AML-193 (cell line): ENCODE measurements at places on chromosomes 6 and 20.

GRCh38 chr20:35954907-35955251, 577 bp upstream of the SCAND1 start:
- no peak for DNase-seq

DNA sequence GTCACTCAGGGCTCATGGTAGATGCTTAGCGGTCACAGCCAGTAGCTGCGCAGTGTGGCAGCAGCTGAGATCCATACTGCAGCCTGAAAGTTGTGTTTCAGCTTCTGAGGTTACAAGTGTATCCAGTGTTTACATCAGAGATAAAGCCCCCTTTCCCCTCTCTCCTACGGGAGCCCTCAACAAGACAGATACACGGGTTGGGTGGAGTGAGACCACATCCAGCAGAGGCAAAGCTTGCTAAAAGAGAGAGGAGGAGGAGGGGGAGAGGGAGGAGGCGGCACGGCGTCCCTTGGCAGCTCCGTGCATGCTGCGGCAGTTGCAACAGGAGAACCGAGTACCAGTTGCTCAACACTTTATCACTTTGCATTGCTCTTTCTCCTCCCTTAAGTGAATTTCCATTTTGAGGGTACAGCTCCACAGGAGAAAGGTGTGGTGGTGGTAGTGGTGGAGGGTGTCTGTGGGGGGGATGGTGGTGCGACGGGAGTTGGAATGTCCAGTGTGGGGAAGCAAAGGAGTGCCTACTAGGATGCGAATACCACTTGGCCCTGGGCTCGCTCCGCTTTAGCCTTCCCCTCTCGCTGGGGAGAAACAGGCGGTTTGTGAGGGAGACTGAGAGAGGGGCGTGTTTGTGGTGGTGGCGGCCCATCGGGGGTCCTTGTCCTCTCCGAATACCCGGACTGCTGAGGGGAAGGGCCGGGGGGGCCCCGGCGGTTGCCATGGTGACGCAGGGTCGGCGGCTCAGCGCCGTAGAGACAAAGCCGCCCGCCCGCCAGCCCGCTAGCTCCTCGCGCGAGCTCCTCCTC, 405 bp upstream of the RNF182 start:
- no peak for DNase-seq

DNA sequence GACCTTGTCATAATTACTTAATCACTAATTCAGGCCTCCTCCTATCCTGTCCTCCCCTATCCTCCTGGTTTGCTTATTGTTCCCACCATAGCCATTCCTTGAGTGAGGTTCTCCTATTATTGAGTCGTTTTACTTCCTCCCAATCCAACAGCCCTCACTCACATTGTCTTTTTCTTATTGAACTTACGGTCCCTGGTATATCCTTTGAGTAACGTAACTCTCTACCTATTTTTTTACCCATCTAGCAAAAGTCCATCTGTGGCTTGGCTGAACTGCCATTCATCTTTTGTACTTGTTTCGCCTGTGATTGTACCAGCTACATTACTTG, 43.1 kb downstream of the DEK start:
- no peak for DNase-seq

DNA sequence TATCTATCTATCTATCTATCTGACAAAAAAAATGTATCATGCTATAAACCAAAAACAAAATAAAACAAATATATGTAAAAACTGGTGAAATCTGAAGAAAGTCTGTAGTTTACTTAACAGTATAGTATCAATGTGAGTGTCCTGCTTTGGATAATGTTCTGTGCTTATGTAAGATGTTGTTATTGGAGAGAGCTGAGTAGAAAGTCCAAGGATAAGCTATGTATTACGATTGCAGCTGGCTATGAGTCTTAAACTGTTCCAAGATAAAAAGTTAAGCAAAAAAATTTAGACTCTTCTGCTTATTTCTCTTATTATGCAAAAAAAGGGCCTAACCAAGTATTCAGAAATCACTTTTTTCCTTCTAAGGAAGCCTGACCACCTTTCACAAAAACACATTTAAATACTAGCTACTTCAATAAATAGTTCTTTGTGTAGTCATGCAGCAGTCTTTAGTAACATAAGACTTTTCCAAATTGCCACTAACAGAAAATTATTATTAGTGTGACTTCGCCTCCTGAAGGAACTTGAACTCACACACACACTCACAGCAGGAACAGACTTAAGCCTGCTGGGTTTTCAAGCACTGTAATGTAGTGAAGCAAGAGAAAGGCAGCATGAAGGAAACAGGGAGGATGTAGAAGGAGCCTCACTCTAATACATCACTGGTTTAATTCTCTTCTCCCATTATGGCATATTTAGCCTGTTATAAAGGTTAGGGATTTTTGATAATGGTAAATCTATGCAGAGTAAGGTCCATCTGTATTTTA, 265.8 kb upstream of the GJE1 start:
- no peak for DNase-seq

DNA sequence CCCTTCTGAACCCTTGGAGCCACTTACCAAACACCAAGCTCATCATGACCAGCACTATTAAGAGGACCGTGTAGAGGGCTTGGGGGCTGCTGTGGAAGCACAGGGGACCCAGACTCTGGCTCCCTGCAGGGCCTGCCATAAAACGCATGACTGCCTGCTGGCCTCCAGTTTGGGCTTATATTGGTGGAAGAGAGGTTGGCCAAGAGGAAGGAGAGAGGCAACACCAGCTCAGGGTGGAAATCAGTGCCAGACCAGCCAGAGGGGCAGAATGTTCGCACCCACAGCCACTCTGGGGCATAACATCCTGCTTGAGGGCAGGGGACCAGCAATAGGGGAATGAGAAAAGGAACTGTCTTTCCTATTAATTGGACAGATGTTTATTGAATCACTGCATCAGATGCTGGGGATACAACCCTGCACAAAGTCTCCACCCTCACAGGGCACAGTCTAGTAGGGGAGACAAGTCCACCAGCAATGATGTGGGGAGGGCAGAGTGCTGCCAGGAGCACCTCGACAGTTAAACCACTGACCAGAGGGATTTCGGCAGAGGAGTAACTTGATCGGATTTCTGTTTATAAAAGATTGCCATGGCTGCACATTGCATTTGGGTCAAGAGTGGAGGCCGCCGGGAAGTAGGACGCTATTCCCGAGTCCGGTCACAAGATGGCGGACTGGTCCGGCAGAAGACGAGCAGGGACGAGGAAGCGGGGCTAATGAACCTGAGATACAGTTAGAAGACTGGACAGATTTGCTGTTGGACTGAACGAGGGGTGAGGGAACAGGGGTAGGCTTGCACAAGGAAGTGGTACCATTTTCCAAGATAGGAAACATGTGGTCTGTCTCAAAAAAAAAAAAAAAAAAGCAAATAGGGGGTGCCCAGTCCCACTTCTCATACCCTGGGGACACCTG, at the start of gene LY6G5C:
LY6G5C (minus strand) TSS at position 842 of the 909 bp plus-strand sequence; CDS start at position 148, 694 bp downstream.
- peak; percentile 87 for DNase-seq

DNA sequence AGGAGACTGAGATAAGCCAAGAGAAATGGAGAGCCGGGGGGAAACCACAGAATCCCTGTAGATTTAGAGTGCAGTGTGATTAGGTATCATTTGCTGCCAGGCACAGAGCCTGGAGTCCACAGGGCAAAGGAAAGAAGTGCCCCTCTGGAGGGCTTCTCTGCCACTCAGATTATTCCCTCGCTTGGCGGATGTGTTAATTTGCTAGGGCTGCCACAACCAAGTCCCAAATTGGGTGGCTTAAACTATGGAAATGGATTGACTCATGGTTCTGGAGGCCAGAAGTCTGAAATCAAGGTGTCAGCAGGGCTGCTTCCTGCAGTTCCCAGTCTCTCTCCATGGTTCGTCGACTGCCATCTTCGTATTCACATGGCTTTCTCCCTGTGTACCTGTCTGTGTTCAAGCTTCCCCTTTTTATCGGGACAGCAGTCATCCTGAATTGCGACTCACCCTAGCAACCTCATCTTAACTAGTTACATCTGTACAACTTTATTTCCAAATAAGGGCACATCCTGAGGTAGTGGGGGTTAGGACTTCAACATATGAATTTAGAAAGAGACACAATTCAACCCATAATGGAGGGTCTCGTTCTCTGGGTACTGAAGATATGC, 122.2 kb downstream of the ANKRD60 start:
- DNase-seq = no peak

GRCh38 chr6:32462609-32463008, 22.9 kb downstream of the HLA-DRA start:
- DNase-seq = no peak

GRCh38 chr20:444117-444516, 18.2 kb downstream of the TBC1D20 start:
- no peak for DNase-seq

DNA sequence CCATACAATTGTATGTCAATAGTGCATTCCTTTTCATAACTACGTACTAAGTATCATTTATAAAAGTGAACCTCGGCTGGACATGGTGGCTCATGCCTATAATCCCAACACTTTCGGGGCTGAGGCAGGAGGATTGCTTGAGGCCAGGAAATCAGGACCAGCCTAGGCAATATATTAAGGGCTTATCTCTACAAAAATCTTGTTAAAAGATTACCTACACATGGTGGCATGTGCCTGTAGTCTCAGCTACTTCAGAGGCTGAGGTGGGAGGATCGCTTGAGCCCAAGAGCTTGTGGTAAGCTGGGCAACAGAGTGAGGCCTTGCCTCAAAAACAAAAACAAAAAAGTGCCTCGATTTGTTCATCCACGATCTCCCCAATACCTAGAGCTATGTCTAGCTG, 449.7 kb upstream of the SULF2 start:
- DNase-seq = no peak

DNA sequence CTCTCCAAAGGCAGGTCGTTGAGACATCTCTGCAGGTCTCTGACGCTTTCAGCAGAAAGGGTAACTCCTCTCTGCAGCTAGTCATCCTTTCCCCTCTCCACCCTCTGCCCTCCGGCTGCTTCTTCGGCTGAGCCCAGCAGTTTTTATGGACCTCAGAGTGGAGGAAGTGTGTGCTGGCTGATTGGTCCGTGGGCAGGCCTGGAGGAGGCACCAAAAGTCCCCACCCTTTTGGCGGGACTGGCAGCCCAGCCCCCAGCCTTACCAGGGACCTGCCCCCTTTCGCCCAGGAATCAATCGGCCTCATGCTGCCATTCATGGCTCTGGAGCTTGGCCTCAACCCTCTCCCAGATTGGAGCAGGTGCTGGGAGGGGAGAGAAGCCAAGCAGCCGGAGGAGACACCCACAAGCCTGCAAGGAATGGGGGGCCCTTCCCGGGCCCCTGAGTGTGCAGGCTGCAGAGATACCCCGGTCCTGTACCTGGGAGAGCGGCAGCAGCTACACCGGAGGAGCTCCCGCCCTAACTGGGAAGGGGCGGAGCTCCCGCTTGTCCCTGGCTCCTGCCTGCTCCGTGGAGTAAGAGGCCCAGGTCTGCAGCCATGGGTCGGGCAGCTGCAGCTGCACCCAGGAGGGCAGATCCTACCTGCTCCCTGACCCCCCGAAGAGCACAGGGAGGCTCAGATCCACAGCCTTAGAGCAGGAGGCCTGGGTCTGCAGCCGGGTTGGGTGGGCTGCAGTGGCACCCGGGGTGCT, 170.3 kb upstream of the SOX4 start:
- DNase-seq = no peak

- peak; percentile 32 for DNase-seq
Measured at GRCh38 chr6:86192123-86192522, 549.4 kb upstream of the SYNCRIP start.
